Activated CD4-positive, alpha-beta T cell treated with anti-CD3 and anti-CD28 coated beads, Interleukin-2, amount 10 ng/mL, durations not matched to agents 24 days and 14 days (primary cell): ENCODE measurements at places on chromosomes 11 and 22. TPM values are rescaled to one million over a fixed set of nuclear protein-coding genes. Genes with fewer than 3 reads are reported as not detected.

GRCh38 chr11:26779074-26779865, 57.4 kb upstream of the SLC5A12 start:
- no peak for DNase-seq

- peak; percentile 94 for DNase-seq
These were observed at the start of gene MIAT for GRCh38 chr22:26656891-26657851. TSS of gene MIAT (plus strand) at chr22:26657588.

DNA sequence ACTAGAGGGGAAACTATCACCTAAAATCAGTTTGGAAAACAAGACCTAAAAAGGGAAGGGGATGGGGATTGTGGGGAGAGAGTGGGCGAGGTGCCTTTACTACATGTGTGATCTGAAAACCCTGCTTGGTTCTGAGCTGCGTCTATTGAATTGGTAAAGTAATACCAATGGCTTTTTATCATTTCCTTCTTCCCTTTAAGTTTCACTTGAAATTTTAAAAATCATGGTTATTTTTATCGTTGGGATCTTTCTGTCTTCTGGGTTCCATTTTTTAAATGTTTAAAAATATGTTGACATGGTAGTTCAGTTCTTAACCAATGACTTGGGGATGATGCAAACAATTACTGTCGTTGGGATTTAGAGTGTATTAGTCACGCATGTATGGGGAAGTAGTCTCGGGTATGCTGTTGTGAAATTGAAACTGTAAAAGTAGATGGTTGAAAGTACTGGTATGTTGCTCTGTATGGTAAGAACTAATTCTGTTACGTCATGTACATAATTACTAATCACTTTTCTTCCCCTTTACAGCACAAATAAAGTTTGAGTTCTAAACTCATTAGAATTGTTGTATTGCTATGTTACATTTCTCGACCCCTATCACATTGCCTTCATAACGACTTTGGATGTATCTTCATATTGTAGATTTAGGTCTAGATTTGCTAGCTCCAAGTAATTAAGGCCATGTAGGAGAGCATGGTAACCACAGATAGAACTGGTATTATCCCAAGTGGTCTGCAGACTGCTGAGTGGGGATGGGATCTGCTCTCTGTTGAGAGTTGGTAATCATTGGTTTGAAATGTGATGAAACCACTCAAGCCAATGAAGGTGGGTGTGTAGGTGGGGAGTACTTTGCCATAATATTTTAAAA, 3.6 kb downstream of the NEAT1 start:
- DNase-seq: peak; percentile 79

SLC15A3 gene
- total RNA-seq: 3.0 and 4.0 TPM in 2 replicates
